NCI-H748 treated with DMSO at 0.1 percent for 48 hours (cell line): ENCODE measurements at places on chromosomes 2 and 18.

DNA sequence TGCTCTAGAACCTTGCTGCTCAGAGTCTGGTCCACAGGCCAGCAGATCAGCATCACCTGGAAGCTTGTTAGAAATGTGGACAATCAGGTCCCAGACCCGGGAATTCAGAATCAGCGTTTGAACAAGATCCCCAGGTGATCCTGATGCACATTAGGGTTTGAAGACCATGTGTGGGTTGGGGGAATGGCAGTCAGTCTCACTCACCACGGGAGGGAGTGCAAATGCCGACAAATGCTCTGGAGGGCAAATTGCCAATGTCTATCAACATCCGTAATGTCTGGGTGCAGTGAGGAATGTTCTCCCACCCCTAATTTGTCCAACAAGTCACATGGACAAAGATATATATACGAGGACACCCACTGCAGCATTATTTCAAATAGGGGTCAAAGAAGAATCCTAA, 34.5 kb downstream of the INPP5D start:
- no peak for DNase-seq

DNA sequence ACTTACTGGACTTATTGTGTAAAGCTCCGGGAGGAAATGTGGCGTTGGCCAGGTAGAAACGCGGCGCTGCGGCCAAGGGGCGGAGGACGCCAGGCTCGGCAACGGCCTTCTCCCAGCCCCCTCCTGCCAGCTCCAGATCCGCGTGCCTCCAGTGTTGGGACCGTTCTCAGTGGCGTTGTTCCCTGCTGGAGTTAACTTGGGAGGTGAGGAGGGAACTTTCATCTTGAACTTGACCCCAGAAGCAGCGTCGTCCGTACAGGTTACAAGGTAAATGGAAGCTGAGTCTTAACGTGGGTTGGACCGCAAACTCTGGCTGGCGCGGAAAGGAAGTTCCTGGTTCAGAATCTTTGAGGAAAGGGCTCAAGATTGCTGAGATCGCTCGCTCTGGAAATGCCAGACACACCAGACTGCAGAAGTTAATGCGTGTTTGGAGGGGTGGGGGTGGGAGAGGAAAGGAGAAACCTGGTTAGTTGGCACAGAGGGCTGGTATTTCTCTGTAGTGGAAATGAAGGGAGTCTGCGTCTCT, 1.3 kb downstream of the TANC1 start:
- no peak for DNase-seq

GRCh38 chr2:190766595-190766994, 114.0 kb upstream of the GLS start:
- no peak for DNase-seq

- DNase-seq: no peak
These were observed 44.6 kb downstream of the ITGB1BP1 start for GRCh38 chr2:9378433-9379390.

DNA sequence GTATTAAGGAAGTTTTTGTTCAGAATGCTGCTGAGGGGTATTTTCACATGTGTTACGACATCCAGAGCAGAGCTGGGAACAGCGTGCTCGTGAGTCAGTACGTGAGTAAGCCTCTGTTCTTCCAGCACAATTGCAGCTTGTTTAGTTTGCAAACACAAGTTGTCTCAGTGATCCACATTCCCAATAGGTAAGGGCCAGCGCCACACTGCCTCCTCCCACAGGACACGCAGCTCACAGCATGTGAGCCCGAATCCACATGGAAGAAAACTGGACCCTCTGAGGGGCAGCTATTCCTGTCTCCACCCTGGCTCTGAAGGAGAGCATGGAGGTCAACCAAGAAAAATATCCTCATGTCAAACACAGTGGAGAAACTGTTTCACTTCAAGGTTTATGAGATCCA, 173.9 kb upstream of the PID1 start:
- DNase-seq: no peak

DNA sequence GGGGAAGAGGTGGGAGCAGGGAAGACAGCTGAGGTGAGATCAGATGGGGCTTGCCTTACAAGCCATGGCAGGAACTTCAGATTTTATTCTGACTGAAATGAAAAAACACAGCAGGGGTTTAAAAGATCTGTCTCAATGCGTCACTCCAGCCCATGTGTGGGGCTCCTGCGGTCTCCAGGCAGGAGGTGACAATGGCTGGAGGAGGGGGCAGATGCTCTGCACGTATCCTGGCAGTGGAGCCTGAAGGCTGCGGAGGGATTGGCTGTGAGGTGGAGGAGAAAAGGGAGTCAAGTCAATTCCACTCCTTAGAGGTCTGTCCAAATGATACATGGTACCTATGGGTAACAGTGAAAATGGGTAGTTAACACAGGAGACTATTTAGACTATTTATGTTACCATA, 40.5 kb upstream of the KIDINS220 start:
- DNase-seq: no peak

DNA sequence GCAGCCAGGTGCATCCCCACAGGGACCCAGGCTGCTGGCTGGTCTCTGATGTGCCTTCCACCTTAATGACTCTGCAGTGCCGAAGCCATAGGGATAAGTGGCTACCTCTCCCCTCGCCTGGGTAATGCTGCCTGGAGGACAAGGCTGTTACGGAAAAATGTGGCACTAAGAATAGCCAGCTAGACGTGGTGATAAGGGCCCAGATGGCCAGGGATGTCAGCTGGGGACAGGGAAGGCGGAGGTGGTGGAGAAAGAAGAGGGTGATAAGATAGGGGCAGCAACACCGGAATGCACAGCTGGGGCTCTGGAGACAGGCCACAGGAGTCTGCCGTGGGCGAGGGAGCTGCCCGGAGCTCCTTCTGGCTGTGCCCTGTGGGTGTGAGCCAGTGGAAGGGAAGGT, 170.6 kb downstream of the FHOD3 start:
- DNase-seq: no peak

DNA sequence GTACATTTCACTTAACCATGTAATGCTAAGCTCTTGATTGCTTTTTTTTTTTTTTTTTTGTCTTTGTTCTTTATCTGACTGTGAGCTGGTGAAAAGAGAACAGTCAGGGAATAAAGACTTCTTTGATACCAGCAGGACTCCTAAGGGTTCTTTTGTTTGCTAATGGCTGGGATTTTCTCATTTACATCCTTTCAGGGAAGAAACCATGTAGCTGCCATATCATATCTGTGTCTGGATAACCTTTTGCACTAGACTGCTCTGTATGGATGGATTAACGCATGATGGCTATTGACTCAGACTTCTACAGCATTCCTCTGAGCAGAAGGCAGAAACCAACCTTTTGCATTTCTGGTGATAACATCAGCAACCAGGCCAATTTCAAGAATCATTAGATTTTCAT, 504.0 kb downstream of the LRRTM4 start:
- DNase-seq: peak; percentile 8

DNA sequence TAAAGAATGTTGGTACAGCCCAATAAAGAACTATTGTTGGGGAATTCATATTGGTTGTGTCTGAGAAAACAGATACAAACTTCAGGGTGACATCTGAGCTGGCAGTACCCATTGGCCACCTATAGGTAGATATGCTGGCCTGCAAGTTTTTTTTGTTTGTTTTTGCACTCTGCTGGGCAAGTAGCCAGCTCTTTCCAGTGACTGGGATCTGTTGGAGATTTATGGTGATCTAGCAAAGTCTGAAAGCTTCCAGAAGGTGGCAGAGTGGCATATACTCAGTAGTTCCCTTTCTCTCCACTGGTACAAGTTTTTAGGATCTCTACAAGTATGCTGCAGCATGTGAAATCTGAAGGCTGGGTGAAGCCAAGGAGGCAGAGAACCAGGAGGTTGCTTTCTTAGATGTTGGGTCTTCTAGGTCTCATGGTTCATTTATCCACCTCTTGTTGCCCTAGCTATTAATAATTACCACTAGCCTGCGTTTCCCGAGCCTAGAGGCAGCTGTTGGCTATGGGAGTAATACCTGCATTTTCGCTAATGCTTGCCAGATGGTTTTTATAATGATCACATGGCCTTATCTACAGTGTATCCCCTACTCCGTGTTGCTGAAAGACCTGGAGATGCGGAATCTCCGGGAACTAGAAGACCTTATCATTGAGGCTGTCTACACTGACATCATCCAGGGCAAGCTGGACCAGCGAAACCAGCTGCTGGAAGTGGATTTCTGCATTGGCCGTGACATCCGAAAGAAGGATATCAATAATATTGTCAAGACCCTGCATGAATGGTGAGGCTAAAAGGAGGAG, 9.5 kb downstream of the COPS7B start:
- DNase-seq: no peak

DNA sequence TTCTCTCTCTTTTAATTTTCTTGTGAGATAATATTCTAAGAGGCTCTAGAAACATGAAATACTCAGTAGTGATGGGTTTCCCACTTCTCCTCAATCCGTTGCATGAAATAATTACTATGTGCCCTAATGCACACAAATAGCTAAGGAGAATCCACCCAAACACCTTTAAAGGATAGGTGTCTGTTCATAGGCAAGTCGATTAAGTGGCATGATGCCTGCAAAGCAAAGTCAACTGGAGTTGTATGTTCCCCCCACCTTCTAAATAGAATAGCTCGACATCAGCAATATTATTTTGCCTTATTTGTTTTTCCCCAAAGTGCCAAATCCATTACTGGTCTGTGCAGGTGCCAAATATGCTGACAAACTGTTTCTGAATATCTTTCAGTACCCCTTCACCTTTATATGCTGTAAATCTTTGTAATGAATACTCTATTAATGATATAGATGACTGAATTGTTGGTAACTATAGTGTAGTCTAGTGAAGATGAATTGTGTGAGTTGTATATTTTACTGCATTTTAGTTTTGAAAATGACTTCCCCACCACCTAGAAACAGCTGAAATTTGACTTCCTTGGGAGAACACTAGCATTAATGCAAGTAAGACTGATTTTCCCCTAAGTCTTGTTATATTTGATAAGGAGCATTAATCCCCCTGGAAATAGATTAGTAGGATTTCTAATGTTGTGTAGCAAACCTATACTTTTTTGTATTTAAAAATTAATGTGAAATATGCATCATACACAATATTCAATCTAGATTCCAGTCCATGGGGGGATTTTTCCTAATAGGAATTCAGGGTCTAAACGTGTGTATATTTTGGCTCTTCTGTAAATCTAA, 9.0 kb downstream of the TBR1 start:
- DNase-seq: no peak

DNA sequence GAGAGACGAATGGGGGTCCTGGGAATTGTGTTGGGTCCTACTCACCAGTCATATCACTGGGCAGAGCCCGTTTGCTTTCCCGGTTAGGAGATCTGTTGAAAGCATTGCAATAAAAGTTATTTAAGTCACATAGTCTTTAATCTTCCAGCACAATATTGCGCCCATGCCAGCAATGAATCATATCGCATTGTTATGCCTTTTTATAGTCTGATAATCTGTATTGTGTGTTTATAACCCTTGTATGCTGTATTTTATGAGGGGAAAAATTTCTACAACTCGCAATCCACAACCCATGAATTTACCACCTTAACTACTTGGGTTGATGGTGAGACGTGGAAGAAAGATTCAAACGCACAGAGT, 211.9 kb upstream of the SMIM21 start:
- no peak for DNase-seq

GRCh38 chr18:46623541-46623940, 33.5 kb downstream of the LOXHD1 start:
- no peak for DNase-seq

- no peak for DNase-seq
These were observed 7.6 kb upstream of the DSG2 start for GRCh38 chr18:31490387-31490786.

- no peak for DNase-seq
These were observed 8.7 kb upstream of the AGFG1 start for GRCh38 chr2:227462972-227463931.

GRCh38 chr2:176464886-176465564, 195.8 kb downstream of the MTX2 start:
- peak; percentile 73 for DNase-seq

DNA sequence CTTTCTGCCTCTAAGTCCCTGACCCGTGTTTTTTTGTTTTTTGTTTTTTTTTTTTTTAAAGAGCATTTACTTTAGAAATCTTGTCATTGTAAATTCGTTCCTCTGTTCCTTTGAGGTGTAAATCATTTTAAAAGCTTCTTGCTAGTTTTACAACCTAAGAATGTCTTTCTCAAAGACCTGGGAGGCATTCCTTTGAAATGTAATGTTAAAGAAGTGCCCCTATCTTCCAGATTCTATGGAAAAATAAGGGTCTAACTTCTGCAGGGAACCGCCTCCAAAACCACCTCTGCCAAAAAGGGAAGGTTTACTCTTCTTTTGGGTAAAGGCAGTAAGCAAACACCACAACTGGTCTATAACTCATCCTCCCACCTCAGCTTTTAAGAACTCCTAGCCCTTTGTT, 259.6 kb upstream of the ZNF804A start:
- DNase-seq: no peak

DNA sequence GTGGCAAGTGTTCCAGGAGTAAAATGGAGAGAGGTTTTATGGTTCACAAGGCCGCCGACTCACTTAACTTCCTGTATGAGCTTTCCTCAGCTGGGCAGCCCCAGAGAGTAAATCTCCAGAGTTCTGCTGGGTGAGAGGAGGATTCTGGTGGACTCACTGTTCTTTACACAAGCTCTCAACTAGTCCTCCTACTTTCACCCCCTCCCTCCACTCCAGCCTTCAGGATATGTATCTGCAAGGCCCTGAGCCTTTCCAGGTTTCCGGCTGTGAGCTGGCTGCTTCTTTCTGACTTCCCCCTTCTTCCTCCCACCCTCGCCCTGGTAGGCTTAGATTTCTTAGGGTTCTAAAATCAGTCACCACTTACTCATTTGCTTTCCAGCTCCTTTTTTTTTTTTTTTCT, 34.0 kb downstream of the EML6 start:
- DNase-seq: no peak

GRCh38 chr2:143633419-143633818, 504.2 kb downstream of the ARHGAP15 start:
- no peak for DNase-seq

DNA sequence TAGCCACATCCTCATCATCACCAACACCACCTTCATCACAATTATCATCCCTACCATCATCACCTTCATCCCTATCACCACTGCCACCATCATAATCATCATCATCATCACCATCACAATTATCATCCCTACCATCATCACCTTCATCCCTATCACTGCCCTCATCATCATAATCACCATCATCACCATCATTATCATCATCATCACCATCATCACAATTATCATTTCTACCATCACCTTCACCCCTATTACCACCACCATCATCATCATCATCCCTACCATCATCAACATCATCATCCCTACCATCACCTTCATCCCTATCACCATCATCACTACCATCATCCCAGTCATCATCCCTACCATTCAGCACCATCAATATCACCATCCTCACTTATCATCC, 140.5 kb downstream of the LOXHD1 start:
- DNase-seq: no peak

- no peak for DNase-seq
These were observed 58.8 kb downstream of the RNF152 start for GRCh38 chr18:61833978-61834377.

DNA sequence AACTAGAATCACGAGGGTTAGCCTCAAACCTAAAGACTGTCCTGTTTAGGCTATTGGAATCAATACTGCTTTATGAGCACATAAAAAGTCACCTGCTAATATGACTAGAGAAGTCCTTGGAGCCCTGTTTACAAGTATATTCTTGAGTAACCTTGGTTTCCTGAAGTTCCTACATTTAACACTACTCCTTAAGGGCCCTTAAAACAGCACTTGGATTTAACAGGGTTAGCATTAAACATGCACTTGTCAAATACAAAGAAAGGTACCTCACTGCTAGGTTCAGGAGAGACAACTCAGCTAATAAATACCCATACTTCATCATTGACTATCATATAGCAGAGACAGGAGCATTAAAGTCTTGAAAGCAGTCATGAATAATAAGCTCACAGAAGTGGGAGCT, 96.7 kb downstream of the SLC5A7 start:
- no peak for DNase-seq
